ENCODE measurements at places on chromosomes 7 and 10. TPM values are rescaled to one million over a fixed set of nuclear protein-coding genes. Genes with fewer than 3 reads are reported as not detected.

Gene ASIC3
- 6.5 TPM for total RNA-seq

DNA sequence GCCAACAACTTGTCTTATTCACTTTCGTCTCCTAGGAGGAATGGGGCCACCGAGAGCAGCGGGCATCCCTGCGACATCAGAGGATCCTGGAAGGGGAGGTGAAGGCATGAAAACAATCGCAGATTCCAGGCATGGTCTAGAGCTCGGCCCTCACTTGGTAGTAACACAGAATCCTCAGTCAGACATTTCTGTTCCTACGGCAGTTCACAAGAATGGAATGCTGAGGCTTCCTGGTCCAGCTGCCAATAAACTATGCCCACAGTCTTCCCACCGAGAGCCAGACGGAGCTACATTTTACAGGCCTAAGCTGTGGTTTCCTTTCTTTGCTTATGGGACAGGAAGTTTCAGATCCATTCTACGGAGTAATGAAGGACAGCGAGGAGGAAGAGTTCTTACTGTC lies 75.8 kb downstream of the OR13A1 start:
- no peak for DNase-seq

GRCh38 chr7:153616711-153617325 lies 435.4 kb upstream of the DPP6 start:
- DNase-seq, result no peak

Gene ACHE
- 41.4 TPM for total RNA-seq

DNA sequence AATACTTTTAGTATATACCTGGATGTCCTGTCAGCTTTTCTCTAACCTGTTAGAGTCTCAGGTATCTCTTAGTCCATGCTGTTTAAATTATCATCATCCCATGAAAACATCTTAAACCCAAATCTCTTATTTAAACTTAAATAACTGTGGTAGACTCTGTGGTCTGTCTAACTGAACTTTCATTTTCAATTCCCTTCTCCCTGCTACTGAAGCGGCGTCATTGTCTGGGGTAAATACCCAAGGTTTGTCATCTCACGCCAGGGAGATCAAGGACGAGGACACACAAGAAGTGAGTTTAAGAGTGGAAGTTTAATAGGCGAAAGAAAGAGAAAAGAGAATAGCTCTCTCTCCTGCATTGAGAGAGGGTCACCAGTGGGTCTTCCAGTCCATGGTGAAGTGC lies 804.4 kb upstream of the CELF2 start:
- no peak for DNase-seq

DNA sequence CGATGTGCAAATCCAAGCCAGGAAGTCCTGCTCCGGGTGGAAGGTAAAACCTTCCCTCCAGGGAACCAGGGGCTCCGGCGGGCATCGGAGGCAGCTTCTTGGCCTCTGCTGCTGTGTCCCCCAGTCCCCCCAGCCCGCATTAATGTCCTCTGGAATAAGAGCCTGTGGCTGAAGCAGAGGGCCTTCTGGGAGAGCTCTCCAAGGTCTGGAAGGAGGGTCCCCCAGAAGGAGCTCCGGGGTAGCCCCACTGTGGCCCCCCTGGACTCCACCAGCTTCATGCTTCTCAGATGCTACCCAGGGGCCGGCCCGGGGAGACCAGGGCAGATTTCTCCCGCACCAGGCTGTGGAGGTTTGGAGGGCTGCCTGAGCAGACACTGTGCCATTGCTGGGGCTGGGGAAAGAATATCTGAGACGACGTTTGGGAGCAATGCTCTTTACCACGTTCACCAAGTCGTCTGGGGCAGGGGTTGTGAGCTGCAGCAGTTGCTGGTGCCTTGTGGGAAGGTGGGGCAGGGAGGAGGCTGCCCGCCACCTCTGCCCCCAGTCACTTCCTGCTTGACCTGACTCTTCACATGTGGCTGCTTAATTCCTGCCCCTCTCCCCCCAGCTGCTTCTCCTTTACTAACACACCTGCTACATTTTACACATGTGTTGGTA lies 8.3 kb downstream of the ZNF853 start:
- DNase-seq, result no peak

- DNase-seq, result peak; percentile 48
Measured at GRCh38 chr10:124743191-124744101, 732 bp downstream of the FAM53B start.

GRCh38 chr7:102415685-102416225 lies 17.6 kb upstream of the ORAI2 start:
- DNase-seq, result peak; percentile 79

DNA sequence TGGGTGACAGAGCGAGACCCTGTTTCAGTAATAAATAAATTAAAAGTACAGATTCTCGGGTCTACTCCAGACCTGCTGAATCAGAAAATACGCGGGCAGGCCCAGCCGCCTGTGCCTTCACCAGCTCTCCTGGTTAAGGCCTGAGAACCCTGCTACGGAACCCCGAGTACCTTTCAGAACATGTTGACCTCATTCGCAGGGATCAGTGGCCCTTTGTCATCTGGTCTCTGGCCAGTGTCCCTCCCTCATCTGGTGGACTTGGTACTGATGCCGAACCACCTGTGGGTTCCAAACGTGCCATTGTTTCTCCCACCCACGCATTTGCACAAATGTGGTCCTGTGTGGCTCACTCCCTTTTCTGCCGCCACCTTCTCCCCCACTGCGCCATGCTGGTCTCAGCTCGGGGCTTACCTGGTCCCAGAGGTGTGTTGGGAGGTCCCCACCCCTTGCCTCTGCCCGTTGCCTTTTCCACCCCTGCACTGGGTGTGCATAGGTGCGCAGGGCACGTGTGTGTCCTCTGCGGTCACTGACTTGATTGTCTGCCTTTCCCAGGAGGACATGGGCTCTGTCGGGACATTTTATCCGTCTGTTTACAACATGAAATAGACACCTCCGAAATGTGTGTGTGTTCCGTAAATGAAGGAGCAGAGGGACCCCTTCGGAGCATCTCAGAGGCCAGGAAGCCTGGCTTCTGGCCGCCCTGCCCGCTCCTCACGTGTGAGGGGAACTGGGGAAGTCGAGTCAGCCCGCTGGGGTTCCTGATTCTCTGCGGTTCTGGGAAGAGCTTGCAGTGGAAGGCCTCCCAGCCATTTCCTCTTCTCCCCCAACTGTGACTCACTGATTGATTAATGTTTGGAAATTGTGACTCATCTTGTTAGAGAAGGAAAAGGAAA lies 135.2 kb downstream of the CUX1 start:
- DNase-seq, result no peak

DNA sequence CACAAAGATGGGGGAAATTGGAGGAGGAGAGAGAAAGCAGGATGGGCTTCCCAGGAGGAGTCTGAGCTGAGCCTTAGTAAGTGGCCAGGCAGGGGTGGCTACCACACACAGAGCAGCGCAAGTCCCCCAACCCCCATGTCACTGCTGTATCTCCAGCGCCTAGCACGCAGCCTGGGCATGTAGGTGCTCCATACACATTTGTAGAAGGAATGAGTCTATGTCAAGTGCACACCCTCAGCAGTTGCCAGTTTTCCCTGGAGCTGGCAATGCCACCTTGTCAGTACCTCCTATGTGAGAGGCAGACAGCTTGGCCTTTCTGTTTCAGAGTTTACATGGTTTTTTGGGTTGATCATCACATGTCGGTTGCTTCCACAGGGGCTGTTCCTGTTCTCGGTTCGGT lies 116.1 kb downstream of the CLEC2L start:
- DNase-seq, result no peak

Gene CACNA2D1
- 44.1 TPM for total RNA-seq

Gene FAM241B
- 3.7 TPM for total RNA-seq

Gene SLC13A1
- total RNA-seq, result 0.63 TPM

Gene HOXA3
- total RNA-seq, result 20.5 TPM

Gene KCNMA1
- total RNA-seq, result 45.4 TPM

DNA sequence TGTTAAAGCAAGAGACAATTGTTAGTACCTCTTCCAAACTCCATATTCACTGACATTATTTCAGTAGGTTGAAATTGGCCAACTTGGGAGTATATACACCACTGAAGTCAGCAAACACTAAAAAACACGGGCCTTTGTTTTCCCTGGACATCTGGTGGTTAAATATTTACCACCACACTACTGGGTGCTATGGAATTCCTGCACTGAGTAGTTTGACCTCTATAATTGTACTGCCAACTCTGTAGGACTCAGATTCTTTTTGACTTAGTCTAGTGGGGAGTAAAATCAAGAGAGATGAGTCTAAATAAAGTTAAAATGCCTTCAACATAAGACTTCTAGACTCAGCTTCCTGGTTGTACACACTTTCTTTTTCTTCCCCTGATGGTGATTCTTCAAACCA lies 41.3 kb upstream of the TES start:
- no peak for DNase-seq

GRCh38 chr7:43220250-43220649 lies 107.8 kb downstream of the HECW1 start:
- no peak for DNase-seq

Gene STEAP1B
- 1.0 TPM for total RNA-seq

Gene SFTPA1
- 0.60 TPM for total RNA-seq

GRCh38 chr7:125845686-125846085 lies 916.1 kb upstream of the POT1 start:
- no peak for DNase-seq

DNA sequence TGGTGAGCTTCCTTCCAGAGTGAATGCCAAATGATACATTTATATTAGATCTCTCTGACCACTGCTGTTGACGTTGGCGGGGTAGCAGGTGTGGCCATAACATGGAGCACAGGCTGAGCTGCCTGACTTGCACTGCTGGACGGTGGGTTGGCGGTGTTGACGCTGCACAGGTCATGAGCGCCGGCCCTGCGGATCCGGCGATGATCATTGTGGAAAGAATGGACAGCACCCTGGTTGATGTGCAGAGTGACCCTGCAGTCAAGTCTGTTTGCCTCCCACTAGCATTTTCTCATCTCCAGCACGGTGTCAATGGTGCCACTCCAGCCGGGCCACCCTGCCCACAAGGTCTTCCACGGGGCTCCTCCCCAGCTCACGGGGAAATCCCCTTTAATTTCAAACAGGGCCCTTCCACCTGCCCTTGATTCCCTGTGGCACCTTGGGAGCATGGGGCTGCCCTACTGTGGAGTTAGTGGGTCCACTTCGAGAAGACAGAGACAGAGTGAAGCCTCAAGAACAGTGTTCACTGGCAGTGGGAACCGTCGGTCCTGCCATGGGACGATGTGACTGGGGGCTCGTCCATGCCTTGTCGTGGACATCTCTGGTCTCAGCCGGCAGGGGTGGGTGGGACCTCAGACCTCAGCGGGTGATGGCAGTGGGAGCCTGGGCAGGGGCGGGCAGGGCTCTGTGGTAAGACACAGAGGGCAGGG lies 613.5 kb downstream of the PTPRN2 start:
- no peak for DNase-seq

GRCh38 chr10:47374611-47375536 lies 9.2 kb downstream of the ZNF488 start:
- no peak for DNase-seq

- no peak for DNase-seq
Measured at GRCh38 chr7:26284995-26285632, 6.5 kb upstream of the SNX10 start.

Gene TAS2R41
- not detected for total RNA-seq

GRCh38 chr7:31456646-31457368 lies 57.1 kb upstream of the ITPRID1 start:
- no peak for DNase-seq

DNA sequence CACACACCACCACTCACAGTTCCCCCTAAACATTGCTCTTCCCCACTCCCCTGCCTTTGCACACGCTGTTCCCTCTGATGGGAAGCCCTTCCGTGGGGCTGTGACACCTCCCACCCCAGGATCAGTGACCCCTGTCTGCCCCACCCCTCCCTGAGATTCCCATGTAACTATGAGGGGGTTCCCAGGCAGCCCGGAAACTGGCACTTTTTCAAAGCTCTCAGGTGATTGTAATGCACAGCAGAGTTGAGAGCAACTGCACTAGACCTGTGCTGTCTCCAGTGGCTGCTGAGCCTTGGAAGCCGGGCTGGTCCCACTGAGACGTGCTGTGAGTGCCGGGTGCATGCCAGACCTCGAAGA lies 29.8 kb downstream of the GPRIN2 start:
- peak; percentile 53 for DNase-seq

DNA sequence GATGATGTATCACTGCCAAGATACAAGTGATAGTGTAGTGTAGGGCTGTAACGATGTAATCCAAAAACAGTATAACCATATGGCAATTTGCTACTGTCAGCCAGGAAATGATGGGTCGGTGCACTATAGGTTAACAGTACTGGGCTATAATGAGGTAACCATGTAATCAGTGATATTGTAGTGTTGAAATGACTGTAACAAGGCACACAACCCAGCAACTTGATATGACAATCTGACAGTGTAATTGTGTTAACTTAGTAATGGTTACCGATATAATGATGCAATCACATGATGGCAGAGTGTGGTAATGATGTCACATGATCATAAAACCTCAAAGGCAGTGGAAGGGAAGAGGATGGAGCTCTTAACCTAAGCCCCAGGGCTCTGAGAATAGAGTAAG lies 73.8 kb upstream of the SLF2 start:
- DNase-seq, result no peak

Gene CUBN
- 0.31 TPM for total RNA-seq

DNA sequence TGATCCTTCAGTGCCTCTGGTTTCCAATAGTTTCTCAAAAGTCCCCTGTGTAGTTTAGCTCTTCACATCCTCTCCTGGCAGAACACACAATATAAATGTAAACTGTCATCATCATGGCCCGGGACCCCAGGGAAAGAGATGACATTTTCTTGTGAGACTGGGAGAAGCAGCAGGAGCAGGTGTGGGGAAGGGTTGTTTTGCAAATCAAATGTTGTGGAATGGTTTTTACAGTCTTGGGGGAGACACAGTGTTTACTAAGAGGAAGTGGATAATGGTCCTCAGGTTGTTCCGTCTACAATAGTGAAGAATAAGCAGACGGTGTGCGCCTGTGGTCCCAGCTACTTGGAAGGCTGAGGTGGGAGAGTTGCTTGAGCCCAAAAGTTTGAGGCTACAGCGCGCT lies 159.1 kb downstream of the SEC23IP start:
- DNase-seq, result no peak

- DNase-seq, result no peak
Measured at GRCh38 chr7:120919466-120919865, 31.1 kb upstream of the ING3 start.

GRCh38 chr10:119667562-119668328 lies 16.6 kb downstream of the BAG3 start:
- no peak for DNase-seq

DNA sequence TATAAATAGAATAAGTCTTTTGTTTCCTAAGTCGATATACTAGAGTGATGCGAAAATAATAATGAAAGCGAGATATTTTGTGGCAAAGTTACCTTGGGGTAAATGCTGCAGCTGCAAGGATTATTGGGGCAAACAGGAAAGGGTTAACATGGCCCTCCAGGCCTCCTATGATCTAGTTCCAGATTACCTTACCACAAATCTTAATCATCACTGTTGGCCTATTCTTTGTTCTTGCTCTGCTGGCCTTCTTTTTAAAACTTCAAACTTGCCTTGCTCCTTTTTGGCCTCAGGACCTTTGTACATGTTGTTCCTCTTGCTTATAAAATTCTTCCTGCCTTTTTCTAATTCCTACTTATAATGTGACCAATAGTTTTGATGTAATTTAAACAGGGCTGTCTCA lies 81.5 kb downstream of the SEMA3C start:
- no peak for DNase-seq

GRCh38 chr7:127870231-127870907 lies 160.9 kb downstream of the LRRC4 start:
- DNase-seq, result no peak

Data from mucosa of descending colon (tissue), 3 donors.